ENCODE measurements at places on chromosomes 2 and 18.

- no peak for DNase-seq
These were observed 56.5 kb downstream of the SLC8A1 start for GRCh38 chr2:40395169-40396073.

- DNase-seq = no peak
These were observed 141.6 kb upstream of the CYP1B1 start for GRCh38 chr2:38217401-38218188.

GRCh38 chr2:175066411-175066810, 61.2 kb upstream of the CHN1 start:
- no peak for DNase-seq

- DNase-seq = no peak
These were observed 48.9 kb downstream of the SMIM21 start for GRCh38 chr18:75378376-75379315.

DNA sequence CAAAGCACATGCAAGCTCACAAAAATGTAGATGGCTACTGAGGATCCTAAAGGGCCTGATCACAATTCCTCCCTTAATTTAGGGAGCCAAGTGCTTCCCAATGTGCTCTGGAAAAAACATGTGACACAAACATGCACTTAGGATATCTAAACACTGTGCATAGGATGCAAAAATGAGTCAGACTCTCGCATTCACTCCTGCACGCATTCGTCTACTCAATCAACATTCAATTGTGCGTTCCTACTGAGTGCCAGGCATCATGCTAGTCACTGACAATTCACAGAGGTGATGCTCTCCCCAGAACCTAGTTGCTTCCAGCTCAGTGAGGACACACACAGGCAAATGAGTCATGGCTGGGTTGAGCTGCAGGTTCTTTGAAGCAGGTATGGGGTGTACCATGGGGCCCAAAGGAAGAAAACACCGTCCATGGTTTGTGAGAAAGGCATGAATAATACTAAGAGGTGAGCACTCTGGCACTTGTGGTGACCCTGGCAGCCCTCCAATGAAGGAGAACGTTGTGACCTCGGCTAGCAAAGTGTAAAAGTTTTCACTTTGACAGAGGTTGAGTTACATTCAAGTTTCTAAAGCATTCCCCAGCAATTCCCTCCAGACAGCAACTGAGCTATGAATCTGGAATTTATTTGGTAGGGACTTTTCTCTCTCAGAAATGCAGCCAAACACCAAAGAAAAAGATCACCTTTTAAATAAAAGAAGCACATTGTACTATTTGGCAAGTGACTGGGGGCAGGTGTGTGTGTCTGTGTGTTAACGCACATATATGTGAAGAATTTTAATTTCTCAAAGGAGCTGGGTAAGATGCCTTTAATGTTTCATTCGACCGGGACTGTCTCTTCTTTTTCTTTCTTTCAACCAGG, 173.3 kb downstream of the ALPK2 start:
- no peak for DNase-seq

DNA sequence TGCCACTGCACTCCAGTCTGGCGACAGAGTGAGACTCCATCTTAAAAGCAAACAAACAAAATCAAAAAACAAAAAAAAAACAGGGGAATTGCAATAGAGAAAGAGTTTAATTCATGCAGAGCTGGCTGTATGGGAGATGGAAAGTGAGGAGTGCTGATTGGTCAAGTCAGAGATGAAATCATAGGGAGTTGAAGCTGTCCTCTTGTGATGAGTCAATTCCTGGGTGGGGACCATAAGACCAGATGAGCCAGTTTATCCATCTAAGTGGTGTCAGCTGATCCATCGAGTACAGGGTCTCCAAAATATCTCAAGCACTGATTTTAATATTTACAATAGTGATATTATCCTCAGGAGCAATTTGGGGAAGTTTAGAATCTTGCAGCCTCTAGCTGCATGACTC, 45.3 kb downstream of the FRZB start:
- no peak for DNase-seq

DNA sequence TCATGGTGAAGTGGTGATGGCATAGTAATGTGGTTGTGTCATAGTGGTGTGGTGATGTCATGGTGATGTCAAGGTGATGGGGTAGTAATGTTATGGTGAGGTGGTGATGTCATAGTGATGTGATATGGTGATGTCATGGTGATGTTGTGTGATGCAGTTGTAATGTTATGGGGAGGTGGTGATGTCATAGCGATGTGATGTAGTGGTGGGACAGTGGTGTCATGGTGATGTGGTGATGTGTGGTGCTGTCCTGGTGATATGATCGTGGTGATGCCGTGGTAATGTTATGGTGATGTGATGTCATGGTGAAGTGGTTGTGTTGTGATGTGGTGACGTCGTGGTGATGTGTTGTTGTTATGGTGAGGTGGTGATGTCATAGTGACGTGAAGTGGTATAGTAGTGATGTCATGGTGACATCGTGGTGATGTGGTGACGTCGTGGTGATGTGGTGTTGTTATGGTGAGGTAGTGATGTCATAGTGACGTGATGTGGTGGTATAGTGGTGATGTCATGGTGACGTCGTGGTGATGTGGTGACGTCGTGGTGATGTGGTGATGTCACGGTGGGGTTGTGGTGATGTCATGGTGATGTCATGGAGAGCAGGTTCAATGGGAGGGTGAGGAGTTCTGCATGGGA, 242.7 kb upstream of the MYT1L start:
- no peak for DNase-seq

- DNase-seq = no peak
These were observed 20.4 kb downstream of the GPC1 start for GRCh38 chr2:240455647-240456446.

Measured in GM04503 (cell line).